ENCODE measurements at places on chromosomes 12 and 14.

- no peak for DNase-seq
Observed at GRCh38 chr12:75982169-75982564, 49.4 kb downstream of the PHLDA1 start.

GRCh38 chr12:65449400-65449799 lies 170.9 kb downstream of the MSRB3 start:
- DNase-seq: no peak

DNA sequence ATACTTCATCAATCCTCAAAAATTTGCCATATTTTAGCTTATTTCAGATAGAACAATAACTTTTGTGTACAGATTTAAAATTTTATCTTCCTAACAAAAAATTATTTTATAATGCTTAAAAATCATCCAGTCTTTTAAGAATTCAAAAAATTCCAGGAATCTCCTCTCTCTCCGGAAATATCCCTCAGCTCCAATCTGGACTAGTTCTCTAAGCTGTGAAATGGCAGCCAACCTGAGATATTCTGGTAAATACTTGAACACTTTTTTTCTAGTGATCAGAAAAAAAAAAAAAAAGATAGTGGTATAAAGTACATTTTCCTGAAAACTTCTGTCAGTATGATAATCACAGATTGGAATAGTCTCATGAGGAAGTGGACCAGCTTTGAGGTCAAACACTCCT lies 57.6 kb downstream of the SSPN start:
- no peak for DNase-seq

DNA sequence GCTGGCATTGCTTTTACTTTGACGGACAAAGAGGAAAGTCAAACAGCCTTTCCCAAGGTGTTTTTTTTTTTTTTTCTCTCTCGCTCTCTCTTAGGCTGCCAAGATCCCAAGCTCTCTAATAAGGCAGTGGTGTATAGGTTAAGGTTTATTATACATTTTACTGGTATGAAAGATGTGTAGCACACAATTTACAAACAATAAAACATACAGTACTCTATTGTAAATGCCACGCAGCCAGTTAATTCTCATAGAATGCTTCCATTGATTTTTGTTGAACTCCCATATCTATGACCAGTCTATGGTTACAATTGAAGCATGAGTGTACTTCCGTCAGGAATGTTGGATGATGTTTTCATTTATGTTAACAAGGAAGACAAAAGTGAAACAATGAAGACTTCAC lies 106.4 kb upstream of the GSC start:
- no peak for DNase-seq

All from activated T-cell treated with anti-CD3 and anti-CD28 coated beads for 24 hours (primary cell).